ENCODE measurements at places on chromosomes 6 and 20. TPM values are rescaled to one million over a fixed set of nuclear protein-coding genes. Genes with fewer than 3 reads are reported as not detected.

The ZNF292 gene
- total RNA-seq, result 3.2 TPM

The ANKRD66 gene
- total RNA-seq, result not detected

The HFE gene
- total RNA-seq, result 11.7 TPM

The VAPB gene
- 54.7 TPM for total RNA-seq

The ESR1 gene
- not detected for total RNA-seq

Measured in A549 treated with RU486 at 1 μM for 4 hours (cell line).